ENCODE measurements at places on chromosomes 12 and 14.

- no peak for DNase-seq
These were observed 1.8 kb downstream of the CCDC85C start for GRCh38 chr14:99602054-99602787.

- no peak for DNase-seq
These were observed 141.1 kb downstream of the ANO6 start for GRCh38 chr12:45356822-45357538.

DNA sequence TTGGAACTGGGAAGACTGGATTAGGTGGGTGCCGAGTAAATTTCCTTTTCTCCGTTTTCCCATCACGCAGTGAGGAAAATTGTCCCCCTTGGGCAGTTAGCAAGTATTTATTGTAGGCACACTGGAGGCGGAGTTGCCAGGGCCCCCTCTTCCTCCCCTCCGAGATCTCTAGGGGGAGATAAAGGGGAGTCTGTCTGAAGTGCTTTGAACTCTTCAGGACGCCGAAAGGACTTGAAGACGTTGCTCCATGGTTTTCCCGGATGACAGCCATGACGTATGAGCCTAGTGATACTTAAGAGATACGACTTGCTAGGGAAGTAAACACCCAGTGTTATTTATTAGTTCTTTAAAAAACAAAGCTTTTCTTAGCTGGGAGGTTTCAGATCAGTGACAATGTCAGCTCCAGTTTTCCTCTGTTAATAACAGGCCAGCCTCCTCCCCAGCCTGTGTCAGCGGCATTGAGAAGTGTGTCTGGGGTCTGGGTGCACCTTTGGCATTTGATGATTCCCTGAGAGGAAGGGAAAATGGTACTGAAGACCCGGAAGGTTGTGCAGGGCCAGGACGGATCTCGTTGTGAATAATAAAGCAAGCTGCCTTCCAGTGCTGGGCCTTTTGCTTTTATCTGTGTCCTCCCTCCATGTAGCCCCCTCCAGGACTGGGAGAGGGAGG is 78.7 kb downstream of the TSPAN9 start:
- no peak for DNase-seq

GRCh38 chr14:104130974-104131651 is 7.3 kb upstream of the KIF26A start:
- no peak for DNase-seq

DNA sequence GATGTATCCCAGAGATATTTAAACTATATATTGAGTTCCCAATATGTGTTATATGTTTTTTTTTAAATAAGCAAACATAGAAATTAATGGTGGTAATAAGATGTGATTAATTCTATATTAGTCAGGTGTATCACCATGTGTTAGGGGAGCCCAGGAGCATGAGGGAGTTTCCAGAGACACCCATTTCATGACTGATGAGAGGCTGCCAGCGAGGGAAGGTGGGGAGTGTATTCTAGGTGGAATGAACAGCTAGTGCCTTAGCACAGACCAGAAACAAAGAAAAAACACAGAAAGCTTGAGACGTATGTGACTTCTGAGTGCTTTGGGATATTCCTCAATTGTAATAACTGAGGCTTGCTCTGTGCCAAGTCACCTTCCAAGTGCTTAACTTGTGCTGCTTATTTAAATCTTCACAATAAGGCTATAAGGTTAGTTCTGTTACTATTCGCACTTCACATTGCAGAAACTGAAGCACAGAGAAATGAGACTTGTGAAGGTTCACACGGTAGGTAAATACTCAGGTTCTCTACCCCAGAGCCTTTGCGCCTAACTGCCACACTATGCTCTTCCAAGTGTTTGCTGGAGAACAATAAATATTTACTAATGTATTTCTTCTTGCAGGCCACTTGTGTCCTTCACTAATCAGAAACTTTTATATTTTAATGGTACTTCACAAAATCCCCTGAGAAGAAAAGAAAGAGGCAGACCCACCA is 17.9 kb upstream of the MGP start:
- DNase-seq: no peak

DNA sequence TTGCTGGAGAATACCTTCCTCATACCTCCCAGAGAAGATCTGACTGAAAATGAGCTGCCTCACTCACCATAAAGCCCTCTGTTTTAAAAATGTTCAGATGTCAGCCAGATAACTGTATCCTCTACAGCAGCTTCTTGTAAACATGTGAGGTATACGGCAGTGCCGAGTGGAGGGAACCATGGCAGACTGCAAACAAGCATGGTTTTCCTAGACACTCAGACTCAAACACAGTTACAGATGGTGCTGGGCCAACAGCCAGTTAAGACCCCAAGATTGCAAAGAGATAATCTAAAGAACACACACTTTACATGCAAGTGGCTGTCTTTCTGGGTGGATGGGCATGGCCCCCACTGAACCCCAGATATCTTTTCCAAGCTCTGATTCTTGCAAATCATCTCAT is 16.6 kb upstream of the CCDC177 start:
- no peak for DNase-seq

- DNase-seq: no peak
These were observed 134.0 kb upstream of the NEDD1 start for GRCh38 chr12:96773031-96773430.

DNA sequence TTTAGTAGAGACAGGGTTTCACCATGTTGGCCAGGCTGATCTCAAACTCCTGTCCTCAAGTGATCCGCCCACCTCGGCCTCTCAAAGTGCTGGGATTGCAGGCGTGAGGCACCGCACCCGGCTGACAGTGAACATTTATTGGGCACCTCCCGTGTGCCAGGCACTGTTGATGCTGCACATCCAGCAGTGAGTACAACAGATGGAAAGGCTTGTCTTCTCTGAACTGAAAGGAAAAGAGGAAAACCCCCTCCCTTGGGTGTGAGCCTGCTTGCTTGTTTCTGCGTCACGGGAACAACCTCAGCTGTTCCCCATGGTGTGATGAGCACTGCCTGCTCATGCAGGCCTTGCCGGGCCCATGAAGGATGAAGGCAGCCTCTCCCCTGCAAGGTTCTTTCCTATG is 39.5 kb downstream of the DGLUCY start:
- DNase-seq: no peak

DNA sequence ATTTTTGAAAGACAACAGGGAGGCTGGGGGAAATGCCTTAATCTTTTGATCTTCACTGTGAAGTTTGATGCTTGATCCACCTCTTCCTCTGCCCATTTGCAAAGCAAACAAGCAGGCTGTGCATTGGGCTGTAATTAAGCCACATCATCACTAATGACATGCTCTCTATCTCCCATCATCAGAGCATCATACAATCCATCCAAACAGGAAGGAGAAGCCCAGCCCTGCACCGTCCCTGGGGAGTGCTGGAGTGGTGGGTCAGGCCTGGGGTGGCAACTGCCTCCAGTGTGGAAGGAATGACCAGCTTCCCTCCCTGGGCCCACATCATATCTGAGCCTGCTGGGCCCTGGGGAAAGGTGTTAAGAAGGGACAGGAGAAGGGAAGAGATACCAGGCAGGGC is 6.9 kb upstream of the KRT74 start:
- DNase-seq: no peak

DNA sequence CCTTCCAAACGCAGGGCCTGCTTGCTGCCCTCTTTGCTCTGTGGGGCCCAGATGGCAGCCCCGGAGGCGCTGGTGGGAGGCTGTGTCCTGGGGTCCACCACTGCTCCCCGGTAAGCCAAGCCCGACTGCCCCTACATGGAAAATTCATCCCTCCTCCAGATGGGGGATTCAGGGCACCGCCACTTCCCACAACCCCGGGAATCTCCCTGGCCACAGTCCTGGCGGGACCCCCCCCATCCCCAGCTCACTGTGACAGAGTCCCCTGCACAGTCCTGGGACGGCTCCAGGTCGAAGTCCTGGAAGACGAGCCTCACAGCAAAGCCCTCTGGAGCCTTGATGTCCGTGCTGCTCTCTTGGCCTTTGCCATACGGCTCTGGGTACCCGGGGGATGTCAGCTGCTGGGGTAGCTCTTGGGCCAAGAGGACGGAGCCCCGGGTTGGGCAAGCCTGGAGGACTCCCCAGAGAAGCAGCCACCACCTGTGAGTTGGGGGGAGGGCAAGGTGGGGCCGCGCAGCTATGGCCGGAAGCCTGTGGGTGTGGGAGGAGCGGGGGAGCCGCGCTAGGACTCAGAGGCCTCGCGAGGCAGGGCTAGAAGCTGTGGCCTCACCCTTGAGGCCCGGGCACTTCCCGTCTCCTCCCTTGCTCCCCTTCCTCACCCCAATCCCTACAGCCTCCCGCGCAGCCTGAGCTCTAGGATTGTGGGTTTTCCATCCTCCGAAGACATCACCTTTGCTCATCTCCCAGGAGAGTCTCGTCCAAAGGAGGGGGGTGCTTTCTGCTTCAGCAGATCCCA is 815 bp downstream of the C1RL start:
- DNase-seq: peak; percentile 65

GRCh38 chr14:93989939-93990338 is 7.2 kb upstream of the CCDC197 start:
- DNase-seq: no peak

- no peak for DNase-seq
These were observed 218.6 kb upstream of the FOXN3 start for GRCh38 chr14:89635615-89636014.

- DNase-seq: no peak
These were observed 1.4 kb downstream of the ASPG start for GRCh38 chr14:104086661-104087461.

DNA sequence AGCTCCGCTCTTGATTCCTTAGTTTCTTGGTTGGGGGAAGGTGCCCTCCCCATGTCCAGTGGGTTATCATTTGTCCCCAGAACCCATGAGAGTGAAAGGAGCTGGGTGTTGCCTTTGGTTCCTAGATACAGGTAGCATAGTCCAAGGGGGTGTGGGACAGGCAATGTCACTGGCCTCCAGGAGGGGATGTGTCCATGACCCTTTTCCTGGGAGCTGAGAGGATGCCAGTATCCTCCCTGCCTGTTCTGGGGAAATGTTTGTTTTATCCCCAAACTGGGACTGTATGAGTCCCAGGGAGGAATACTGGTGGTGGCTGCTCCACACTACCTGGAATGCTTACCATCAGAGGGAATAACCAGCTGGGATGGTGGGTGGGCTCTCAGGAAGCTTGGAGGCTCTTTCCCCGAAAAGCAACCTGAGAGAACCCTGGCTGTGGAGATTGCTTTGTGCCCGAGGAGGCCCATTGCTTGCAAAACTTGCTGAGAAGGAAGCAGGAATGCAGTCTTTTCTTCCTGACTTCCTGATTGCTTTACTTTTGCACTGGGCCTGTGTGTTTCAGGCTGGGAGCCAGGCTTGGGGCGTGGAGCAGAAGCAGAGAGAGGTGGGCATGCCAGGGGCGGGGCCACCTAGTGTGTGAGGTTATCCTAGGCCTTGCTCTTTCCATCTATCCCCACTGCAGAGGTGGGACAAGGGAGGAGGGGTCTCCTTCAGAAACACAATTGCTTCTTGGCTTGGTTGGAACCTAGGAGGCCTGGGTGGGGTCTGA is 715 bp upstream of the SLC10A1 start:
- DNase-seq: no peak

DNA sequence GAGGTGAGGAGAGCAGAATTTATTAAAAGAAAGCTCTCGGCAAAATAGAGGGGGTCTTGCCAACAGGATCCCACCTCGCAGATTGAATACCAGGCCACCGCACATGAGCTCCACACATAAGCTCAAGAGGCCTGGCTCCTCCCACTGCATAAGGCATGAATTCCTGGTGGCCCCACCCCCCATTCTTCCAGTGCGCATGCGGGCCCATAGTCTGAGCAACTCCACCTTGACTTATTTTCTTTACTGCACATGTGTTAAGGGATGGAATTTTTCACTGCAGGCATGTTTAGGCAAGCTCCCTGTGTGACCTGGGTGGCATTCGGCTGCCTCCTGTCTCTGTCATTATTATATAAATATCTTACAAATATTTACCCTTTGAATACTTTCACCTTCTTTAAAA is 412.5 kb downstream of the RMST start:
- no peak for DNase-seq

DNA sequence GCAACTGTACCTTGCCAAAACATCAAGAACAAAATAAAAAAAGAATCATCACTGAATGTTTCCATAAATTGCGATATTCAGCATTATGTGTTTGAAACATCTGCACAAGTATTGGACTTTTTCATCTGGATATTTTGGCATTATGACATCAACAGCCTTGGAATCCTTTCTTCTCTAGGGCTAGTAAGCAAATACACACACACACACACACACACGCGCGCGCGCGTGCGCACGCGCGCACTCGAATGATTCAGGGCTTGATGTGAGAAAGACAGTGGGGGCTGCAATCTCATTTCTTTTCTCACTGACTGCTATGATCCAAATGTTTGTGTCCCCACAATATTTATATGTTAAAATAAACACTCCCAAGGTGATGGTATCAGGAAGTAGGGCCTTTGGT is 90.0 kb upstream of the SLC38A4 start:
- no peak for DNase-seq

DNA sequence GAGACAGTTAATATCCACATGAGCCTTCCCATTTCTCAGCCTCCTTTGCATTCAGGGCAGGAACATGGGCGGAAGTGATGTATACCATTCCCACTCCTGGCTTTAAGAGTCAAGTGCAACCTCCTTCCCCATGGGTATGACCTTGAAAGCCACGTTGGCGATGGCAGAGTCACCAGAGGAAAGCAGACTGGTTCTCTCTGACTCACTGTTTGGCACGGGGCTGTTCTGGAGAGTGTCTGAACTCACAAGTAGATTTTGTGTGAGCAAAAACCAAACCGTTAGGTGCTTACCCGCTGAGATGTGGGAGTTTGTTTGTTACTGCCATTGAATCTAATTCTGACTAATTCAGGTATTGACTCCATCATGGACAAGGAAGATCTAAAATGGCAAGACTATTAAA is 36.7 kb upstream of the PZP start:
- DNase-seq: no peak

DNA sequence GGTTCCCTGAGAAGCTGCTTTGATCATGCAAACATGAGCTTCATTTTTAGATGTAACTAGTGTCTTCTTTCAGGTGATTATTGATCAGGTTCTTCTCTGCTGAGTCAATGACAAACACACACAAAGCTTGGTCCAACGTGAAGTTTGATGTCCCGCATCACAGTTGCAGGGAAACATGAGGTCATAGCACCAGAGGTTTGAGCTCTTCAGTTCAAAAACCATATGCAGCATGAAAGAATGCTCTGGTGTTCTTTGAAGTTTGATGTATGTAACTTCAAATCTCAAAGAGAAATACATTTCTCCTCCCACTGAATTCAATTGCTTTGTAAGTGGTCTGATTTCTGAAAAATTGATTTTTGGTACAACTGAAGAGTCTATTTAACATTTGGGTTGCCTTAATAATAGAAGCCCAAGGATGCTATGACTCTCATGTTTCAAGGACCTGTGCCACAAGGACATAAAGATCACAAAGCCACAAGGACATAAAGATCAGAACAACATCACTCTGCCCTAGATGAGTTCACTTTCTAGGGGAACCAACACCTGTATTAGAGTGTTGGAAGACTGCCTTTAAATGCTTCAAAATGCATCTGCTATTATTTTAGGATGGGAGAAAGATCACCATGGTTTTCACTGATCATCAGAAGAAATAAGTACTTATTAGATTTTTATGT is 31.1 kb upstream of the AMIGO2 start:
- no peak for DNase-seq

DNA sequence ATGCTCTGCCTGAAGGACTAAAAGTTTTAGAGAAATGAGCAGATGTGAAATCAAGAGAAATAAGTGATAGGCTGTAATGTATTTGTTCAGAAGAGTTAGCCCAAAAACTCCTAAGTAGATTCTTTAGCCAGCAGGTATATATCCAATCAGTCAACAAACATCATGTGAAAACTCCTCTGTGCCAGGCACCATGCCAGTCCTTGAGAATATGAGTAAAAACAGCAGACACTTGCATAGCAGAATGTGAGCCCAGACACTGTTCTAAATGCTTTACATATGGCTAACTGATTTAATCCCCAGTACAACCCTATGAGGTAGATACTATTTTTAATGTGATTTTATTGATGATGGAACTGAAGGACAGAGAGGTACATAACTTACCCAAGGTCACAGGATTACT is 329.8 kb downstream of the PAWR start:
- no peak for DNase-seq

All from stimulated activated CD4-positive, alpha-beta T cell treated with anti-CD3 and anti-CD28 coated beads, Interleukin-4, amount 100 ng/mL, for 4 hours (primary cell).